ENCODE measurements at places on chromosomes 6 and 20. TPM values are rescaled to one million over a fixed set of nuclear protein-coding genes. Genes with fewer than 3 reads are reported as not detected.

DNA sequence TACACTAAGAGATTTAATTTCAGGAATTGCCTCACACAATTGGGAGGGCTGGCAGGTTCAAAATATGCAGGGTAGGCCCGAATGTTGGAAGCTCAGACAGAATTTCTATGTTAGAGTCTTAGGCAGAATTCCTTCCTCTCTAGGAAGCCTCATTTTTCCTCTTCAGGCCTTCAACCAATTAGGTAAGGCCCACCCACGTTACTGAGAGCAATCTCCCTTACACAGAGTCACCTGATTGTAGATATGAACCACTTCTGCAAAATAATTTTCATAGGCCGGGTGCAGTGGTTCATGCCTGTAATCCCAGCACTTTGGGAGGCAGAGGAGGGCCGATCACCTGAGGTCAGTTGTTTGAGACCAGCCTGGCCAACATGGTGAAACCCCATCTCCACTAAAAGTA lies 50.2 kb upstream of the HIVEP1 start:
- H3K27ac ChIP-seq = no peak overlapping the region
- no peaks in the 10 kb centered on the region for H3K4me1 ChIP-seq
- H3K4me3 ChIP-seq = no peak overlapping the region
- H3K27me3 ChIP-seq = no peaks in the 10 kb centered on the region

DNA sequence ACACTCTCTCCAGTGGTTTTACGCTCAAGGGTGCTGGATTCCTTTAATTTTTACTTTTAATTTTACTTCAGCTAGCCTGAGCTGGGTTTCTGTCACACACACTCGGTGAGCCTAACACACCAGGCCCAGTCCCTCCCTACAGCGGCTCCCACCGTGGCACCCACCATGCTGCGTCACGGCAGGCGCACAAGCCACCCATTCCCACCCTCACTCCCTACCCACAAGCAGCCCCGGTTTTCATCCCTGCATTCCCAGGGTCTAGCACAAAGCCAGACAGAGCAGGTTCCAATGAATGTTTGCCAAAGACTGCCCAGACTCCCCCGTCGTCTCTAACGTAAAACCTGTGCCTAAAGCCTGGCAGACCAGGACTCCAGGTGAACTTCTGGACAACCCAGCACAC lies 50.3 kb downstream of the MYH7B start:
- no peaks in the 10 kb centered on the region for H3K27me3 ChIP-seq
- H3K4me1 ChIP-seq = no peaks in the 10 kb centered on the region
- H3K4me3 ChIP-seq = no peak overlapping the region
- H3K27ac ChIP-seq = no peak overlapping the region
- peaks cover 100% of the 10 kb centered on the region for H3K36me3 ChIP-seq

DNA sequence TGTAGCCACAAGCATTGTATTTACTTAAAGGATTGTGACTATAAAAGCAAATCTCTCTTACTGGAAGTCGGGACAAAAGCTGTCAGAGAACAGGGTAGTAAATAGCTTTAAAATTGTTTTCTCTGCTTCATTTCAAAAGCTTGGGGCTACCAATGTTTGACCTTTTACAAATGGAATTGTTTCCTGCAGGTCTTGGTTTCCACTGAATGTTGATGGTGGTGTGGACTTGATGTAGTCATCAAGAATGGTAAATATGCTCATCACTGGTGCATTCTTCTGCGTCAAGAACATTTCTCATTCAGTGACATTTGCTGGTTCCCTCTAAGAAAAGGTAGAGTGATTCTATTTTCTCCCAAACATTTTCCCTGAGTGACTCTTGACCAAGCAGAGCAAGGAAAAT lies 435.4 kb upstream of the KHDRBS2 start:
- DNase-seq = no peak
- H3K4me1 ChIP-seq = no peaks in the 10 kb centered on the region
- H3K27me3 ChIP-seq = no peaks in the 10 kb centered on the region
- H3K36me3 ChIP-seq = no peaks in the 10 kb centered on the region

- no peaks in the 10 kb centered on the region for H3K4me1 ChIP-seq
- no peaks in the 10 kb centered on the region for H3K36me3 ChIP-seq
- no peak for DNase-seq
- no peaks in the 10 kb centered on the region for H3K27me3 ChIP-seq
- H3K4me3 ChIP-seq = no peak overlapping the region
Measured at GRCh38 chr6:82686719-82687118, 323.1 kb downstream of the TPBG start.

POM121L2 gene
- not detected for total RNA-seq

GRCh38 chr6:68728159-68728979 lies 93.3 kb downstream of the ADGRB3 start:
- H3K4me3 ChIP-seq = no peak overlapping the region
- DNase-seq = no peak
- H3K27me3 ChIP-seq = no peaks in the 10 kb centered on the region
- no peak overlapping the region for H3K27ac ChIP-seq

GRCh38 chr6:85008296-85009009 lies 244.1 kb upstream of the TBX18 start:
- H3K27ac ChIP-seq = no peak overlapping the region
- H3K36me3 ChIP-seq = no peaks in the 10 kb centered on the region
- H3K4me3 ChIP-seq = no peak overlapping the region
- H3K27me3 ChIP-seq = no peaks in the 10 kb centered on the region

- peak overlapping the region; percentile 98 for H3K27ac ChIP-seq
- H3K27me3 ChIP-seq = no peaks in the 10 kb centered on the region
- peak overlapping the region; percentile 75 for H3K4me3 ChIP-seq
Measured at GRCh38 chr6:157021344-157021992, 244.3 kb downstream of the ARID1B start.

DNA sequence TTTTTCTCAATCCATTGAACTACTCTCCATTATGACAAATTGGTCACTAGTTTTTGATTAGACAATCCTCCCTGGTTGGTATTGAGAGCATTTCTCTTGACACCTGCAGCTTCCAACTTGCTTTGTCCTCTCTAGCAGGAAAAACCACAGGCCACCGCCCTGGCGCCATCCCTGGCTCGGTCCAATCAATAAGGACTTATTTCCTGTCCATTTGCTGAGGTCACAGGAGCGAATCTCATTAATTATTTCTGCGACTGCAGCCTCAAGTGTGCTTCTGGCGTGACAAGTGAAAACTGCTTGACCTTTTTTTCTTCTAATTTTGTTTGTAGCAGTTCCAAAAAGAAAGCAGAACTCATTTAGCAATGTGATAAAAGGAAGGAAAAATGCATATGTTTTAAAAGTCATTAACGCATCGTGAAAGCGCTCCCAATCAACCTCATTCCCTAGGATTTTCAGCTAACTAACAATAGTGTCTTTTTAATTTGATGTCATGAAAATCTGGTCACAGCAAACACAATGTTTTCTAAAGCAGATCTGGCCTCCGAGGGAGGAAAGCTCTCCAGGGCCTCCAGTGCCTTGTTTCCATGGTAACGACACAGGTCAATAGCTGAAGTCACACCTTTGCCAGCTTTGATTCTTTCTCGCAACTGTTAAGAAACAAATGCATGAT lies 39.0 kb upstream of the BEND3 start:
- peak overlapping the region; percentile 26 for H3K27ac ChIP-seq
- H3K27me3 ChIP-seq = no peaks in the 10 kb centered on the region
- no peaks in the 10 kb centered on the region for H3K36me3 ChIP-seq
- peak; percentile 59 for DNase-seq

KIF13A gene
- 55.2 TPM for total RNA-seq

HLA-DQB1 gene
- 132 TPM for total RNA-seq

TSHZ2 gene
- total RNA-seq = 12.6 TPM

DNA sequence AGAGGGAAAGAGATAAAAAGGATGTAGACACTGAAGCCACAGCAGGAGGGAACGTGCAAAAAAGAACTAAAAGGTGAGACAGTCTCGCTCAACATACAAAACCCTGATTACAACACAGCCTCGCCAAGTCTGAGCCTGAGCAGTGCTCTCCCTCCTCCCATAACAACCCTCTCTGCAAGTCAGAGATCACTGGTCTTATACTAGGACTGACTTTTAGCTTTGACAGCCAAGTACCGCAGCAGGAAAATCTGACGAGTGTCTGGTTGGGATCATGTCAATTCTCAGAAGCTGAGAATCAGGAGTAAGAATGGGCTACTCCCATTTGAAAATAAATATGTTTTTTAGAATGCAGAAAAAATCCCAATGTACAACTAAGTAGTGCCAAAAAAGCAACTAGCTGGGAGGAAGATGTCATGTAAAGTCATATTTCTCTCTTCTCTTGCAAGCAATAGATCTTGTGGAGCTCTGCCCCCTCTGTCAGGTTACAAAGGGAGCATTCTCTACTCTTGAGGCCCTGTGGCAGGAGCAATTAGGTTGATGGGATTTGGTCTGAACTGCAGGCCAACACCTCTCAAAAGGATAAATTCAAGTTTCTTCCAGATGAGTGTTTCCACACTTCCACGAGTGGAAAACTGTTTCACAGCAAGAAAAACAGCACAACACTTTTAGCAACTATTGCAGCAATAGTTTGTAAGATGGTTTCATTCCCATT lies 118.9 kb upstream of the COL21A1 start:
- no peaks in the 10 kb centered on the region for H3K27me3 ChIP-seq
- no peak for DNase-seq
- no peak overlapping the region for H3K27ac ChIP-seq
- no peaks in the 10 kb centered on the region for H3K36me3 ChIP-seq
- H3K4me1 ChIP-seq = peaks cover 27% of the 10 kb centered on the region

- H3K4me3 ChIP-seq = no peak overlapping the region
- no peaks in the 10 kb centered on the region for H3K36me3 ChIP-seq
- H3K27ac ChIP-seq = no peak overlapping the region
- no peaks in the 10 kb centered on the region for H3K27me3 ChIP-seq
- peaks cover 7% of the 10 kb centered on the region for H3K4me1 ChIP-seq
Measured at GRCh38 chr6:21201187-21201586, 392.4 kb upstream of the SOX4 start.

DNA sequence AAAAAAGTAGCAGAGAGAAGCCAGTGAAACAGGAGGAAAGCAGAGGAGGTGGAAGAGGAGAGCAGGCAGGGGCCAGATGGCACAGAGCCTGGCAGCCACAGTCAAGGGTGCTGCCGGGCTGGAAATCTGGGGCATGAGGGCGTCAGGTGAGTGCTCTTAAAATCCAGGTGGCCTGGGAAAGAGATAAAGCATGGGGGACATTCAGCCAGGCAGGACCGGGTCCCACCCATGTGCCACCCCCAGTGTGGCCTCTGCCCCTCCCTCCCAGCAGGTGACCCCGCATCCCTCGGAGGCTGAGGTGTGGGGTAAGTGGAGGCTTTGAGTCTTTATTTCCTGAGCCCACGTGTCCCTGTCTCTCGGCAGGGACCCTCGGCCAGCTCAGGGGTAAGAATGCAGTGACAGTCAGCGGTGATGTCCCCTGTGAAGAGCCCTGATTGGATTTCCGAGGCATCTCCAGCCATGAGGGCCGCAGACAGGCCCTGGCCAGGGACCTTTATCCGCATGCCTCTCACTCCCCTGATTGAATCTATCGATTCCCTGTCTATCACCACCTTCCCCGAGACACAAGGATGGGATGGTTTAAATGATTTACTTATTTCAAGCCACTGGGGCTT lies 33.8 kb upstream of the SULF2 start:
- no peaks in the 10 kb centered on the region for H3K4me1 ChIP-seq
- no peak for DNase-seq
- no peak overlapping the region for H3K27ac ChIP-seq
- H3K4me3 ChIP-seq = no peak overlapping the region
- no peaks in the 10 kb centered on the region for H3K36me3 ChIP-seq

DNA sequence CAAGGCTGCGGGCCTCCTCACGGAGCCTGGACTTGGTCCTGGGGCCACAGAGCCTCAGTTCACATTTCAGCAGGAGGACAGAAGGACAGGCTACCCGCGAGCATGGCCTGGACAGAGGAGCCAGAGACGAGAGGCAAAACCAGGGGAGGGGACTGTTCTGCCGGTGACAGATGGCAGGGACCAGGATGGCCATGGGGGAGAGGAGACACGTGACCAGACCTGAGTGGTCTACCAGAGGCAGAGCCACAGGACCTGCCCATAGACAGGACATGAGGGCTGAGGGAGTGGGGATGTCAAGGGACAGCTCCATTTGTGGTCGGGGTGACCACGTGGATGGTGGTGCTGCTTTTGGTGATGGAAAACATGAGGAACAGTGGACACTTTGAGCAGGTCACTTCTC lies 207.9 kb downstream of the NFATC2 start:
- H3K36me3 ChIP-seq = no peaks in the 10 kb centered on the region
- no peaks in the 10 kb centered on the region for H3K27me3 ChIP-seq
- no peak overlapping the region for H3K27ac ChIP-seq
- H3K4me1 ChIP-seq = no peaks in the 10 kb centered on the region

- H3K4me3 ChIP-seq = no peak overlapping the region
- H3K4me1 ChIP-seq = no peaks in the 10 kb centered on the region
- H3K27ac ChIP-seq = no peak overlapping the region
- H3K27me3 ChIP-seq = no peaks in the 10 kb centered on the region
- DNase-seq = no peak
Measured at GRCh38 chr6:157651731-157652490, 171.1 kb upstream of the SNX9 start.

GRCh38 chr6:44868910-44869309 lies 459.2 kb upstream of the RUNX2 start:
- no peaks in the 10 kb centered on the region for H3K36me3 ChIP-seq
- H3K4me3 ChIP-seq = no peak overlapping the region
- no peak for DNase-seq
- no peaks in the 10 kb centered on the region for H3K4me1 ChIP-seq

DNA sequence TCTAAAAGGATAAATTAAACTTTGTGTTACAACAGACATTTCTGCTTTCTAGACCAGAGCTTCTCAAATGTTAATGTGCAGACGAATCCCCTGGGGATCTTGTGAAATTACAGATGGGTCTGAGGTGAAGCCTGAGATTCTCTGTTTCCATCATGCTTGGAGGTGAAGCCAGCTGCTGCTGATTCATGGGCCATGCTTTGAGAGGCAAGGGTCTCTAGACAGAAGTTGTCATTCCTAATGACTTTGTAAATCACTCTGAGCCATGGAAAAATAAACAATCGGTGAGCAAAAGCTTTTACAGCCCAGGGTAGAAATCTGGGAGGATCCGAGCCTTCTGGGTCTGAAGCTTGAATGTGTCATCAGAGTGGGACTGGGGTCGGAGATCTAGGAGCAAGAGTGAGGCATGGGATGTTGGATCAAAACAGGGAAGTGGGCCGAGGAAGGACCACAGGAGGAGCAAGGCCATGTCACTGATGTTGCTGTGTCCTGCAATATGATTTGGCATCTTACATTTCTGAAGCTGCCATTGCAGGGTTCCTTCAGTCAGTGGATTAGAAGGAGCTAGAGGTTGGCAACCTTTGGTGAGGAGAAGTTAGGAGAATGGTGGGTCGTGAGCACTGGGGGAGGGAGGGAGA lies 77.3 kb downstream of the TRMT11 start:
- no peak for DNase-seq
- peaks cover 3% of the 10 kb centered on the region for H3K36me3 ChIP-seq
- H3K27me3 ChIP-seq = no peaks in the 10 kb centered on the region

DNA sequence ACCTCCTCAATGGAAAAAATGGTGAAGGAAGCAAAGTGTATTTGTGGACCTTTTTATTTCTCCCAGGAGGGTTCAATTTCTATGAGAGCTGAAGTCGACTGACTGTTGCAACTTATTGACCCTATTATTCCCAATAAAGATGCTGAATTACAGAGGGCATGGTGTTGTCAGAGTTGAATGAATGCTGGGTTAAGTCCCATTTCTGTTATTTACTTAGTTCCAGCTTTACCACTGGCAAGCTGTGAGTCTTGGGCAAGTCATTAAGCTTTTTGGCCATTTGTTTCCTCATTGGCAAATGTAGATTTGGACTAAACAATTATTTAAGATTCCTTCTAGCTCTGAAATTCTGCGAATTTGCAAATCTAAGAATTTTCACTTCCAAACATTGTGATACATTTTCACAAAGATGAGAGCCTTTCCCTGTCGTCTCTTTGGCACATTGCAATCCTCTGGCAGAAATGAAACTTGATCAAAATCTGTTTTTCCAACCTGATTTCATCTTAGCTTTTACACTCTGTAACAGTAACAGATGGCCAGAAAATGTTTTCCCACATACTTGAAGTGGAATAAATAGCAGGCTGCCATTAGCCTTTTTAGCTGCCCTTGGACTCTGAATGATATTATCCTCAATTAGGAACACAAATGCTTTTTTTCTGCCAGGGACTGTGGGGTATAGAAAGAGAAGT lies 21.3 kb downstream of the BLTP3A start:
- no peak overlapping the region for H3K27ac ChIP-seq
- DNase-seq = no peak
- H3K4me3 ChIP-seq = no peak overlapping the region

BPIFA1 gene
- total RNA-seq = 28.4 TPM
